ENCODE measurements at places on chromosomes 7 and 10.

DNA sequence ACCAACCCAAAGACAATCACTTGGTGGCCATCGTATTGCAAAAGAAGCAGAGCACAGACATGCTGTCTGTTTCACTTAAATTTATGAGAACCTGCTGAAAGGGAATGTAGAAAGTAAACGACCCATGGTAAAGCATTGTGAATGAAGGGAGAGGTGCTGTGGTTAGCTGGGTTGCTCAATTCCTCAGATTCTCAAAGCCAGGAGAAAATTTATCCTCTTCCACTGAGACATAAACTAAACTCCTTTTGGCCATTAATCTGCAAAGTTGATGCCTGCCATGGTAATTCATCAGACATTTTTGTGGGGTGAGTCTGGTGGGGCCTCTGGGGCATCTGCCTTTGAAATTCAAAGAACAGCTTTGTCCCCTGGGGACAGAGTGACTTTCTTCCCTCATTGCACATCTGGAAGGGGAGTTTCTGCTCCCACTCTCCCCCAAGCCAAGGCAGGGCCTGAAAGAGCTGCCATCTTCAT, 951.0 kb downstream of the LRMDA start:
- DNase-seq, result no peak

DNA sequence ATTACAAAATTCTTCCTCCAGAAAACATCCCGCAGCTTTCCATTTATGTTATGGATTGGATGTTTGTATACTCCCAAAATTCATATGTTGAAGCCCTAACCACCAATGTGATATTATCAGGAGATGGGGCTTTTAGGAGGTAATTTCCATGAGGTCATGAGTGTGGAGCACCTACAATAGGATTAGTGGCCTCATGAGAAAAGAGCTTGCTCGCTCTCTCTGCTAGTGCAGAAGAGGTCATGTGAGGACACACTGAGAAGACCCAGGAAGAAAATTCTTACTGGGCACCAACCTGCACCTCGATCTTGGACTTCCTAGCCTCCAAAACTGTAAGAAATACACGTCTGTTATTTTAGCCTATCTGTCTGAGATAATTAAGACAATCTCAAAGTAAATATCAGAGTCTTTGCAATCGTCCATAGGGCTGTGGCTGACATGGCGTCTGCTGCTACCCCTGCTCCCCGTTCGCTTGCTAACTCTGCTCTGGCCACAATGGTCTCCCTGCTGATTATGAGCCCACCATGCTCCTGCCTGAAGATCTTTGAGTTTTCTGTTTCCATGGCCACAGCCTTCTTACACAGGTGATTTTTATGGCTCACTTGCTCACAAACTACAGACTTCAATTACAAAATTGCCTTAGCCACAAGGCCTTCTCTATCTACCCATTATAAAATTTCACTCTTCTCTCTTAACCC, 333.3 kb downstream of the CACNA2D1 start:
- no peak for DNase-seq

GRCh38 chr10:15419279-15419874, 48.3 kb upstream of the FAM171A1 start:
- peak; percentile 43 for DNase-seq

DNA sequence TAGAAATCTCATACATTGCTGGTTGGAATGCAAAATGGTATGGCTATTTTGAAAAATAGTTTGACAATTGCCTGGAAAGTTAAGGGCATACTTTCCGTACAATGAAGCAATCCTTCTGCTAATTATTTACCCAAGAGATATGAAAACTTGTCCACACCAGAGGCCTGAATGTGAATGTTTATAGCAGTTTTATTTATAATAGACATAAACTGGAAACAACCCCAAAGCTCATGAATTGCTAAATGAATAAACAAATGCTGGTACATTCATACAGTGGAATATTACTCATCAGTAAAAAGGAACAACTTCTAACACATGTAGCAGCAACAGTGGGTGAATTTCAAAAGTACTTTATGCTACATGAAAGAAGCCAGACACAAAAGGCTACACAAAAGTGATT, 42.7 kb downstream of the MMRN2 start:
- no peak for DNase-seq

GRCh38 chr7:94660006-94660405, 4.1 kb upstream of the SGCE start:
- DNase-seq, result no peak

DNA sequence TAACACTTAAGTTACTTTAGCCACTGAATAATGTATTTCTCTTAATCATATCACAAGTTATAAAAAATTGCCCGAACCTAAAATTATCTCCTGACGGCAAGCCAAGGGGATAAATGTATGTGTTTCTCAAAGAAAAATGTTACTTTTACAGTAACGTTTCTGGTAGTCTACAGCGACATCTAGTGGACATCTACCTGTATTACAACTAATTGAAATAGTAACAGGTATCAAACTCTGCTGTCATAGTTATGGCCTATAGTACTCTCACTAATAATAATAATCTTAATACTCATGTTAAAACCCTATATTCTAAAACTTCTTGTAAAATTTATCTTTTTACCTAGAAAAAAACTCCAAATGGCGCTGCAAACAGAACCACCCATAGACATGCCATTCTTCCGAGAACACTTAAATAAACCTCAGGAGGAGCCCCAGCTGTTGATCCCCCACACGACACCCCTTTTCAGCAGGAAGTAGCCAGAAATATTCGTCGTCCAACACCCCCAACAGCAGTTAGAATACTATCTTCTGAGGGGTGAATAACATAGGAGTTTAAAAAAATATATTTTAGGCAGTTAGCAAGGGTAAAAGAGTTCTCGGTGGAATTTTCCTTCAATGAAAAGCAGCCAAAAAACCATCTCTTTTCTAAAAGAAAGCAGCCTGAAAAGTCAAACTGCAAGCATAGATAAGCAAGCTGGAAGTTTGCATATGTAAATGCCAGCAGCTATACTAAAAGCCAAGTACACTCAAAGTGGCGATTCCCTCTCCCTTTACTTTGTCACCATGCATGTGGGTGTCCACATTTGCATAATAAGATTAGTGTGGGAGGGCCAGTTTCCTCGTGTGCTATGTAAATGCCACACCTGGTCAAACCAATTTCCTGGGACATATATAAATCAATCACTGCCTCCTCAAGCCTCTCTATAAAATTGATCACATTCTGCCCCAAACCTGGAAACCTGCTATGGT, 40.5 kb upstream of the ZNF107 start:
- no peak for DNase-seq

- no peak for DNase-seq
Observed at GRCh38 chr7:90187507-90188050, 24.0 kb upstream of the STEAP2 start.

DNA sequence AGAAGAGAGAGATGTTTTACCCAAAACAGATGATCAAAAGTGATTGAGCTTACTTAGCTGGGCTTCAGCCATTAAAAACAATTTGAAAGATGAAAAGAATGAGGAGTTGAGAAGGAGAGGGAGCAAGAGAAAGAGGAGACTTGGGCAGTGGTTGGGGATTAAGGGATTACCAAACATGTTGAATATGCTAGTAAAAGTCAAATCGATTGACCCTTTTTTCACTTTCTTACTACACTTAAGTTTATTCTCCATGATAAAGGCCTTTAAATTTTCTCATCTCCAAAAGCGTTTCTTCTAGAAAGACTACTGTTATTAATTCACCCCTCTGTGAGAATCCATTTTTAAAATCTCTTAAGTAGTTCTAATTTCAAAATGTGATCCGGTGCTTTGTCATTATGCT, 1254.0 kb upstream of the PHF14 start:
- no peak for DNase-seq

- DNase-seq, result no peak
Observed at GRCh38 chr7:73774923-73775322, 4.9 kb upstream of the CLDN3 start.

GRCh38 chr7:87797798-87798403, 78.3 kb downstream of the SLC25A40 start:
- DNase-seq, result peak; percentile 46

GRCh38 chr7:23532490-23533237, 883 bp upstream of the TRA2A start:
- no peak for DNase-seq

- no peak for DNase-seq
Observed at GRCh38 chr7:47392241-47392759, 189.6 kb downstream of the TNS3 start.

DNA sequence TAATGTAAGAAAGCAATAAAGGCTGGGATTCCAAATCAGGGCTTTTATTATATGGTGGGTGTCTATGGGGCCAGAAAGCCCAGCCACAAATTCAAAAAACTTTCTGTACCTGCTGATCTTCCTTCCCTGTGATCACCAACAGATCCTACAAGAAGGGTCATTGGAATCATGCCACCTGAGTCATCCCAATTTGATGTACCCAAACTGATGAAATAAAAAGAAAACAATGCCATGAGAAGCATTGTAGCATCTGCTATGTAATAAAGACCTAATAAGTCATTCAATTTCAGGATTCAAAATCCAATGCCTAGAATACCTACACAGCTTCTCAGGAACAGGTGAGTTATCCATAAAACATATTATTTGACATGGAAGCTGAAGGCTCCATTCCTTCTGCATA, 228.8 kb downstream of the DKK1 start:
- no peak for DNase-seq

DNA sequence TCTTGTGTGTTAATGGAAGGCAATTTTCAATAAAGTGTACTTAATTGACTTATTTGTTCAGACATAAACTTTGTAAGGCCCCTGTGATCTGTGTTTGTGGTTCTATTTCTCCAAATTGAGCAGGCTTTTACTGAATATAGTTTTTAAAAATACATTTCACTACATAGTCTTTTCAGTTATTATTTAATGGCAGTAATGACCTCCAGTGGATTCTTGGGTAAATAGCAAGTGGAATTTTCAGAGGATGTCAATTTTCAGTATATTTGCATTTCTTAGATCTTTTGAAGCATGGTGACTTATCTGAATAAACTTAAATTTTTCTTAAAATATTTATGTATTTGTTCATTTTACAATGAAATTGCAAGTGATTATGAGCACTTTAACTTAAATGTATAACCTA, 203.1 kb upstream of the PCLO start:
- DNase-seq, result no peak

- DNase-seq, result no peak
Observed at GRCh38 chr7:138773176-138773575, 24.6 kb upstream of the TMEM213 start.

DNA sequence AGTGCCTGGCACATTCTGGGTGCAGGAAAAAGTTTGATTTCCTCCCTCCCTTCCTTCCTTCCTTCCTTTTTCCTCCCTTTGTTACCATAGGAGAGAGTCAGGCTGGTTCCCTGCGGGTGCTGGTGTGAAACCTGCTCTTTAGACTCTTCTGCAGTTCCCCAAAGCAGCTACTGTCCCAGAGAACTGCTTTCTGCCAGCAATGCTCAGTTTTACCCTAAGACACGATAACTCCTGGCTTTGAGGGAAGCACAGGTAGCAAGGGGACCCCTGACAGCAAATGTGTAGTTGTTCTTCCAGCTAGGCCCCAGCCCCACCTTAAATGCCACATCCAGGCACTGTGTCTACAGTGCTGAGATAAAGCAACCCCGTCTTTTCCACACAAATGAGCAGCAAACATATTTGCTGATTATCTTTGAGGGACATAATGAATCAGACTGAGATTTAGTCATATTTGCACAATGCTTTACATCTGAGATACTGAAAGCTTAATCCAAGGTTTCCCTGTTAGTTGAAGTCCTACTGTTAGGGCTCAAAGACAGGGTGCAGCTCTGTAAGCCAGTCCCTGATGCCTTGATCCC, 55.5 kb downstream of the MET start:
- no peak for DNase-seq

GRCh38 chr7:84271543-84271942, 77.0 kb upstream of the SEMA3A start:
- no peak for DNase-seq

- DNase-seq, result no peak
Observed at GRCh38 chr10:8230902-8231301, 176.4 kb downstream of the GATA3 start.

DNA sequence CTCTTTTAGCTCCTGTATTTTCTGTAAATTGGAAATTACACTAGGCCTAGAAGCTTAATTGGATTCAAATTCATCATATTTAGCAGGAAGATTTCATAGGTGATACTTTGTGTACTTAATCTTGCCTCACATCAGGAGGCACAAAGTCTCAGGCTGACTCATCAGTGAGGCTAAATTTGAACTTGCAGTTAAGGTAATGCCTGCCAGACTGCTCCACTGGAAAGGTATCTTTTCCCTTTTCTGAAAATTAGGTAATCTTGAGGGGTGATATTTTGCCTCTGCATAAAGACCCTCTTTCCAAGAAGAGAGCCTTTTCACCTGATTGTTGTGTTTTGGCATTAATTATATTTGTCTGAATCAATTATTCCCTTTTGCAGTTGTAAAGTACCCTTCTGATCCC, 14.6 kb downstream of the PPIA start:
- no peak for DNase-seq

DNA sequence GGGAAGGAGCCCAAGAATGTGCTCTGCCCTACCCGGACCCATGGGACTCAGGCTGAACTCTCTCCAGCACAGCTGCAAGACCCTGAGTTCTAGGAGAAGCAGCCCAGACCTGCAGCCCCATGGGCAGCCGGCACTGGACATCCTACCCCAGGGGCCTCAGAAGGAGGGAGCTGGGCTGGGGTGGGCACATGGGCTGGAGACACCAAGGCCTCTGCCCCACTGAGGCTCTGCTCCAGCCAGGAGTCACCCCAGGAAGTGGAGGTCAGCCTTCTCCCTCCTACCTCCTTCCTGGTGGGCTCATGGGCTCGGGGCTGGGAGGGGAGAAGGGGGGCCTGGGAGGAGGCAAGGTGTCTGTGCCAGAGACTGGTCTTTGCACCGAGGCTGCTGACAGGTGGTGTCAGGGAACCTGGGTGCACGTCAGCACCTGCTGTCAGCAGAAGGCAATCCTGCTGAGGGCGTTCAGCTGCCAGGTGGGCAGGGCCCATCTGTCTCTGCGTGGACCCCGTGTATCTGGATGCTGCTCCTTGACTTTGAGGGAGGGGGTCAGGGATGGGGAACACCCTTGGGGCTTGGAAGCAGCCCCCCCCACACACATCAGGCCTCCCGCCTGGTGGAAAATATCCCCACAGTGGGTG, 95.2 kb downstream of the PDGFA start:
- DNase-seq, result no peak

- no peak for DNase-seq
Observed at GRCh38 chr7:140771826-140772225, 75.3 kb downstream of the NDUFB2 start.

DNA sequence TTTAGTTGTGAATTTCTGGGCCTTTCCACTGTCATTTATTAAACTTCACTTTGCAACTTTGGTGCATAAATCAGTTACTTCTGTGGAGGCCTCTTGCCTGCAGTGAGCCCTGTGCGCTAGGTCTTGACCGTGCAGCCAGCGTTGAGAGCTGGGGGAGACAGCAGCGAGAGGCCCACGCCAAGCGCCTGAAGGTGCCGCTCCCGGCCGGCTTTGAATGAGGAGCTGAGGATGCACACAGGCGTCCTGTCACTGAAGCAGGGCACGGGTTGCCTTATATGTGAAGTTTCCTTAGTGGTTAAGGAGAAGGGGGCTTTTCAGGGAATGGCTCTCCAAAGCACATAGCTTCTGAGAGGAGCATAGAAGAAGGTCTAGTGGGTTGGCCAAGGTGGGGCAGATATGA, 70.9 kb upstream of the CCNY start:
- no peak for DNase-seq

Measured in GM13977 (cell line).